ENCODE measurements at places on chromosomes 12 and 14.

DNA sequence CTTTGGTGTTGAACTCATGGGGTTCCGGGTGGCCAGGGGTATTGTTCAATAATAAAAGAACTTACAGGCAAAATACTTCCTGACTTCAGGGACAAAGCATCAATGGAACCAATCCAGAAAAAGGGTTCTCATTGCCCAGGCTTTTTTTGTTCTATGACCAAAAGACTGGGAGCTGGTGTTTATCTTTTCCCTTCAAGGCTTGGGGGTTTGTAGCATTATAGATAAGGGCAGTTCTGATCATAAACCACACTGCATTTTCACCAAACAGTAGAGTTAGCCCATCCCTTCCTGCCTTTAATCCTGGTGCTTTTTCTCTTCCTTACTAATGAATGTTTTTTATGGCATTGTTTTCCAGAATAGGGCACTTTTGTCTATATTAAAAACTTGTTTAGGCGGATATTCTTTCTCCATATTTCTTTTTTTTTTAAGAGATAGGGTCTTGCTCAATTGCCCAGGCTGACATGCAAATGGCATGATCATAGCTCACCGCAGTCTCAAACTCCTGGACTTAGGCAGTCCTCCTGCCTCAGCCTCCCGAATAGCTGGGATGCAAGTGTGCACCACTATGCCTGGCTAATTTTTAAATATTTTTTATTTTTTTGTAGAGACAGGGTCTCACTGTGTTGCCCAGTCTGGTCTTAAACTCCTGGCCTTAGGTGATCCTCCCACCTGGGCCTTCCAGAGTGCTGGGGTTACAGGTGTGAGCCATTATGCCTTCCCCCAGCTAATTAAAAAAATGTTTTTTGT lies 9.7 kb downstream of the FUT8 start:
- no peak for DNase-seq

DNA sequence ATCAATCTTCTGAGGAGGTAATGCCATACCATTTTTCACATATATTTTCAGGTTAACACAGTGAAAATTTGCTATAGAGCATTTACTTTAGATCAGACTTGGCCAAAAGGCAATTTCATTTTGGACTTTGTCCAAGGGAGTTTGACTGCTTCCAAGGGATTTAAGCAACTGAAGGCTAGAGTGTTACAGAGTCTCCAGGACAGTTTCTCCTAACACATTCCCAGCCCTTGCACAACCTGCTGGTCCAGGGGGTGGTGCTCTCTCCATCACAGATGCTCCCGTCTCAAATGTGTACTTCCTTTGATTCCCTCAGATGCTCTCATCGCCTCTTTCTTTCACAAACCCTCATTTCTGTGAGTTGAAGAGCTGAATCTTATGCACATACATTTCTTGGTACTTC lies 143.1 kb downstream of the TPH2 start:
- no peak for DNase-seq

DNA sequence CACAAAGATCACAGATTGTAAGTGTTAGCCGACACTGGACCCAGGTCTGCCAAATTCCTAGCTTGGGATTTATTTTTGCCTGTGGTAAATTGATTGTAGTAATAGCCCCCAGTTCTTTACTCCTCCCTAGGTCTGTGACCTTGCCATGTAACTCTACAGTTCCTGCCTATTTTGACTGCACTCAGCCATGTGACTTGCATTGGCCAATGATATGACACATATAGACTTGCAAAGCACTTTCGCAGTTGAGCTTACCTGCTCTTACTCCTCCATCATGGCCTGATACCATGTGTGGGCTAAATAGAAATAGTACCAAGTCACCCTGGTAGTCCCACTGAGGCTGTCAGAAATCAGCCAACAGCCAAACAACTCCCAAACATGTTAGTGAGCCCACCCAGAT lies 240.3 kb downstream of the DUSP6 start:
- DNase-seq, result no peak

DNA sequence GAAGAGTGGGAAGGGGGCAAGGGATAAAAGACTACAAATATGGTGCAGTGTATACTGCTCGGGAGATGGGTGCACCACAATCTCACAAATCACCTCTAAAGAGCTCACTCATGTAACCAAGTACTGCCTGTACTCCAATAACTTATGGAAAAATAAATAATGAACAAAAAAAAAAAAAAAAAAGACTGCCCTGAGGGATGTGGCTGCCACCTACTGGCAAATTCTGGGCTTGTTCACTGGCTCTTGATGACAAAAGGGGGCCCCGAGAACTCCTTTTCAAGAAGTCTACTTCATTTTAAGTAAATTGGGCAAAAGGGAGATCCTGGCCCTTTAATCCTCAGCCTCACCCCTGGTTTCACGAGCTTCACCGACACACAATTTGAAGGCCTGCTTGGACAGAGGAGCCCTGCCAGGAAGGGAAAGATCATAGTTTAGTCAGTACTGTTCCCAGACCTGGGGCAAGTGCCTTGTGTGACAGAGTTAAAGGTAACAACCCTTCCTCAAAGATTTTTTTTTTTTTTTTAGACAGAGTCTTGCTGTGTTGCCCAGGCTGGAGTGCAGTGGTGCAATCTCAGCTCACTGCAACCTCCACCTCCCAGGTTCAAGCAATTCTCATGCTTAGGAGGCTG lies 26.1 kb upstream of the STAC3 start:
- no peak for DNase-seq

GRCh38 chr14:76828339-76829012 lies 2.3 kb downstream of the LRRC74A start:
- peak; percentile 41 for DNase-seq

- no peak for DNase-seq
These were observed 161.2 kb downstream of the TMTC3 start for GRCh38 chr12:88303335-88303734.

GRCh38 chr14:69208666-69209065 lies 17.4 kb downstream of the EXD2 start:
- no peak for DNase-seq

DNA sequence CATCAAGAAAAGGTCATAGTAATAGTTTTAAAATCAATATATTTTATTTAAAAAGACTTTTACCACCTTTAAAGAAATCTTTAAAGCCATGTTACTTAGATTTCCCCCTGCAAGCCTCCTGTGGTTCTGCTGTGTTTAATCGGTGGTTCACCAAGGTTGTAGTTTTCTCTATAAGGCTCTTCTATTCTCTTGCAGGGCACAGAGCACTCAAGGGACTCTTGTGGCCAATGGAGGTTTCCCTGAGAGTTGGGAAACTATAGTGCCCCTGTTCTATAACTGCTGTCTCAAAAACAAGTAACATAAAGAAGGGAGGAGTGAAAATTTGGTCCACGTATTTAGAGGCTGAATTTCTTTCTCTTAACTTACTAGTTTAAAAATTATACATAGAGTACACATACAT lies 25.0 kb downstream of the DACT1 start:
- DNase-seq, result no peak

DNA sequence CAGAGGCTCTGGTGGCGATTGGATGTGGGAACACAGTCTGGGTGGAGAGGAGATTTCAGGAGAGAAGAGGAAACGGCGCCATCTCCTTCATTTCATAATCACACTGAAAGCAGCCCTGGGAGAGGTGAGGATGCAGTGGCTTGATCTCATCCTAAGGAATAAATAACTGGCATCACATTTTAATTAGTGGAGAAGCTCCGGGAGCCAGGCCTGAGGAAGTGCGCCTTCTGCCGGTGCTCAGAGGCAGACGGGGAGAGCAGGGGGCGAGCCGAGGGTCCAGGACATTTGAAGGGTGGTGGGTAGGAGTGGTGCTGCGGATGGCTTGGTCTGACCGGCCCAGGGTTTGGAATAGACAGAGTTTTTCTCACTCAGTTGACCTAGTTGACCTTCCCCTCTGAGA lies 265.0 kb downstream of the CACNA1C start:
- no peak for DNase-seq

GRCh38 chr14:51889851-51890250 lies 29.4 kb downstream of the GNG2 start:
- DNase-seq, result no peak

DNA sequence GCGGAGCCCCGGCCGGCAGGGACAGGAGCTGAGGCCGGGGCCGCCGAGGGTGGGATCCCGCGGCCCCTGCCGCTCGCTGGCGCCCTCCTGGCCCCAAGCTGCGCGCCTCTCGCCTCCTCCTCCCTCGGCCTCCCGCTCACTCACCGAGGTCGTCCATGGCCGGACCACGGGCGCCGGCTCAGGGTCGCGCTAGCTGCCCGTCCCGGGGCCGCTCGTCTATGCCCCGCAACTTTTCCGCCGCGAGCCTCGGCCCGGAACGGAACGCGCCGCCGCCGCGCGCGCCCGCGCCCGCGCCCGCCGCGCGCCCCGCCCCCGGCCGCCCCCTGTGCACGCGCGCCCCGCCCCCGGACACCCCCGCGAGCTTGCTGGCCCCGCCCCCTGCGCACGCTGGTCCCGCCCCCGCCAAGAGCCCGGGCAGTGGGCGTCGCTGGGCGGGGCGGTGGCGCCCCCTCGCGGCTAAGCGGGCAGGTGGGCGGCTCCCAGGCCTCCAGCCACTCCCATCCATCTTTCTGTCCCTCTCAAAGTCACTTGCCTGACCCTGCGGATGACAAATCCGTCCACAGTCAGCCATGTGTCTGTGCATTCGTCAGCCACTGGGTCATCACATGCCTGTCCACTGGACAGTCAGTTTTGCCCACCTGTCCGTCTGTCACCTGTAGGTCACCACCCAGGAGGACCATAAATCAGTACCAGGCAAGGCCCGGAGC lies at the start of gene PXN:
PXN (minus strand) TSS at position 258 of the 707 bp plus-strand sequence; CDS start at position 157, 101 bp downstream.
- peak; percentile 44 for DNase-seq

DNA sequence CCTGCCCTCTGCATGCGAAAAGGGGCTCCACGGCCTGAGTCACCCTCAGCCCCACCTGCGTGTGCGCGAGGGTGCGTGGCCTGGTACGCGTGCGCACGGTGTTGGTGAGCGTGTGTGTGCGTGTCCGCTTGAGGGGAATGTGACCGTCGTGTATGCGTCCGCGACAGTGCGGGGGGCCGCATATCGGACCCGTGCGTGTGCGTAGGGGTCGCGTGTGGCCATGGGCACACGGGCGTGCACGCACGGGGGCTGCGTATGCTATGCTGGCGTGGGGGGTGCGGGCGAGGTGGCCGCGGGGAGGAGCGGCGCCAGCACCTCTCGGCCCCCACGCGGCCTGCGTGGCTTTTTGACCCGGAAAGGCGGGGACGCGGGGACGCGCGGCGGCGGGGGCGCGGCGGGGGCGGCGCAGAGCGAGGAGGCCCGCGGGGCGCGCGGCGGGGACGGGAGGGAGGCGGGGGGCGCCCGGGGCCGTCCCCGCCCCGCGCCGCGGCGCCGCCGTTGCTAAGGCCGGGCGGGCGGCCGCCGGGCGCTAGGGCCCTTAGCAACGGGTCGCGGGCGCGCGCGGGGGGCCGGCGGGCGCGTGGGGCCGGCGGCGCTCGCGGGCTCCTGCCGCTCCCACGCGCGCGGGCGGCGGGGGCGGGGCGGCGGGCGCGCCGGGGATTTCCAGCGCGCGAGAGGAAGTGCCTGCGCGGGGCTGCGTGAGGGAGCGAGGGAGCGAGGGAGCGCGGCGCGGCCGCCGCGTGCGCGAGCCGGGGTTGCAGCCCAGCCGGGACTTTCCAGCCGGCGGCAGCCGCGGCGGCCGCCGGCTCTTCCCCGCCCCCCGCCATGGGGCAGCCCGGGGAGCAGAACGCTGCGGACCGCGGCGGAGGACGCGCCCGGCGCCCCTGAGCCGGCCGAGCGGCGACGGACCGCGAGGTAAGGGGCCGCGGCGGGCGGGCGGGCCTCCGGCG lies at the start of gene TRAF3:
TRAF3 (plus strand) TSS at position 689 of the 950 bp plus-strand sequence. CDS start 92,753 bp downstream, outside the sequence.
- DNase-seq, result peak; percentile 36

GRCh38 chr12:9792185-9792900 lies 31.6 kb upstream of the CD69 start:
- no peak for DNase-seq

DNA sequence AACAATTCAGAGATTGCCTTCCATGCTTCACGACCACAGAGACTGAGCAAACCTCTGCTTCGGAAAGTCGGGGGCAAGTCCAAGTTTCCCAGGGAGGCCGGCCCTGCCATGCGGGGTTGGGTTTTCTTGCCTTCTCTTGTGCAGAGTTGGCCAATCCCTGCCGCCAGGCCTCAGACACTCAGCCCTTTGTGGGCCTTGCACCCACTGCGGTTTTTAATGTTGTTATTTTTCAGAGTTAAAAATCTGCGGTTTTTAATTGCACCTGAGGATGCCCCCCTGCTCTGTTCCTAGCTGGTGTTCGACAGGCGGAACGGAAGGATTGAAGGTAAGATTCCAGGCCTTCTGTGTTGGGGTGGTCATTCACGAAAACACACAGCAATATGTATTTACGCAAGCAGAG lies 108.7 kb downstream of the CALM1 start:
- DNase-seq, result no peak

DNA sequence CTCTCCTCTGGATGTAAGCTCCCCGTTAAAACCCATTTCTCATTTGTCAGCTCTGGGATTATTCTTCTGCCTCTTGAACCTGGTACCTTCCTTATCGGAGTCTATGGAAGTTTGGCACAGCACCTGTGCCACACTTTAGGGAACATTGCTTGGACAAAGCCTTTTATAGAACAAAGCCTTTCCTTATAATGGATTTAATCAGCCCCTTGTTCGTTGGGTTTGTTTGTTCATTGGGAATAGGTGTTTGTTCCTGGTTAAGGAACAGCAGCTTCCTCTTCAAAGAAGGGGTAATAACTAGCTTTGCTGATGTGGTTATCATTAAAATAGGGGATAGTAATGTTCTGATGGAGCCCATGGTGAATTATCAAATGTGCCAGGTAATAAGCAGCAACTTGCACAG lies 70.4 kb downstream of the NRXN3 start:
- DNase-seq, result no peak

GRCh38 chr12:94434171-94434570 lies 25.5 kb downstream of the CEP83 start:
- peak; percentile 3 for DNase-seq

GRCh38 chr12:52041695-52042123 lies 9.5 kb upstream of the NR4A1 start:
- DNase-seq, result no peak

DNA sequence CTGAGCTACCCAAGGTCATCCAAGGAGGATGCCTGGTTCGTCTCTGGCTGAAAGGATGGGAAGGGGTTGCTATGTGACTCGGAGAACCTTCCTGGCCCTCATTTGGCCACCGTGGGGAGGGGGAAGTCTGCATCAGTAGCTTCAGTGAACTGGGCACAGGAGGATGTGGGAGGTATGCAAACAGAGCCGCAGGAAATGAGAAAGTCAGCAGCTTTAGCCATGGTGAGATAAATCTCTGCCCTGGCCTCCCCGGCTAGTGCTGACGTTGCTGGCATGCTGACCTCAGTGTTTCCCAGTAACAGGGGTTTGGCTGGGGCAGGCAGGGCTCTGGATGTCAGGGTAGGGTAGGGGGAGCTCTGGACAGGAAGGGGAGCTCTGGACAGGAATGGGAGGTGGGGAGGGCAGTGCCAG lies 2.3 kb upstream of the CEBPE start:
- no peak for DNase-seq

- DNase-seq, result no peak
These were observed 7.0 kb downstream of the DAZAP2 start for GRCh38 chr12:51245476-51246253.

DNA sequence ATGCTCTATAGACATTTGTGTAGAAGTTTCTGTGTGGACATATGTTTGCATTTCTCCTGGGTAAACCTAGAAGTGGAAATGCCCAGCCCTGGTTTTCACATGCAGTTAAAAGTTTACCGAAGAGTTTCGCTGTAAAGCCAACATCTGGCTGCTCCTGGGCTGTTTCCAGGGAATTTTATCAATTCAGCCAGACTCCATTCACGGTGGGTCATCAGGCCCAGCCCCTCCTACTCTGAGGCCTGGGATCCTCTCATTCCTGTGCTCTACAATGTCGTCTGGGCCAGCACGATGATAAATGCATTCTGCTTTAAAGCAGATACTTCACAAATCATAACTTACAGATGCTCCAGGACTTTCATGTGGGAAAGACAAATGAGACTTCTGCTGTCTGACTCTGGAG lies 7.1 kb downstream of the NUAK1 start:
- DNase-seq, result no peak

Data from MV-4-11 (cell line).